ENCODE measurements at places on chromosomes 6 and 20. TPM values are rescaled to one million over a fixed set of nuclear protein-coding genes. Genes with fewer than 3 reads are reported as not detected.

DNA sequence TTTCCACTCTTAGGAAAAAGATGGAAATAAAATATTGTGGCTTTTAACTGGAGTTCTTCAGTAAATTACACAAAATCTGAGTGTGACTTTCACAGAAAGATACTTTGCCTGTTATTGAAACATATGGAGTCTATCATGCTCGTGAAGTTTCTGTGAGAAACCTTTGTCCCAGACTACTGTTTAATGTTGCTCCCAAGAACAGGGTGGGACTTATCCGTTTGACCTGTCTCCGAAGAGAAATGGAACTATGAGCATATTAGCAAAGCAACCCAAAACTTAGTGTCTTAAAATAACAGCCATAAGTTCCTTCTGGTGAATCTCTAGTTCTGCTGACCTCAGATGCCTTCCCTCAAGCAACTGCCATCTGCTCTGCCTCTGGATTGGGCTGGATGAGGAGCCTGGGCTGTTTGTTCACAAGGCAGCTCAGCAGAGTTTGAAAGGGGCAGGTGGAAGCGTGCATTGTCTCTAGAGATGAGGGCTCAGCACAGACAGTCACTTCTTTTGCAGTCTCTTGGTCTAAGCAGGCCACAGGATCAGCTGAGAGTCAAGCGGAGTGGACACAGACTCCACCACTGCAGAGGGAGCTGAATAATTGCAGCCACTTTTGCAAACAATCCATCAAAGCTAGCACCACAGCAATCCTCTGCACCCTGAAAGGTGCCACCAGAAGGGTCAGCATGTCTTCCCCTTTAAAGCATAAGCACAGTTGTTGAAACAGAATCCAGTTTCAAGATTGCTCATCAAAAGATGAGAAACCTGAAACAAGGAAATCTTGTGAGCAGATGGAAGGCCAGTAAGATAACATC lies 52.8 kb downstream of the MYB start:
- H3K27ac ChIP-seq = no peak overlapping the region
- no peaks in the 10 kb centered on the region for H3K36me3 ChIP-seq
- H3K4me3 ChIP-seq = no peak overlapping the region

GRCh38 chr6:20946022-20946421 lies 411.8 kb downstream of the CDKAL1 start:
- peak; percentile 38 for DNase-seq
- H3K4me1 ChIP-seq = peaks cover 5% of the 10 kb centered on the region

GRCh38 chr20:39089029-39089428 lies 126.9 kb downstream of the DHX35 start:
- H3K27ac ChIP-seq = no peak overlapping the region
- no peaks in the 10 kb centered on the region for H3K36me3 ChIP-seq
- no peaks in the 10 kb centered on the region for H3K4me1 ChIP-seq
- DNase-seq = no peak

SLC32A1 gene
- not detected for polyA plus RNA-seq

DNA sequence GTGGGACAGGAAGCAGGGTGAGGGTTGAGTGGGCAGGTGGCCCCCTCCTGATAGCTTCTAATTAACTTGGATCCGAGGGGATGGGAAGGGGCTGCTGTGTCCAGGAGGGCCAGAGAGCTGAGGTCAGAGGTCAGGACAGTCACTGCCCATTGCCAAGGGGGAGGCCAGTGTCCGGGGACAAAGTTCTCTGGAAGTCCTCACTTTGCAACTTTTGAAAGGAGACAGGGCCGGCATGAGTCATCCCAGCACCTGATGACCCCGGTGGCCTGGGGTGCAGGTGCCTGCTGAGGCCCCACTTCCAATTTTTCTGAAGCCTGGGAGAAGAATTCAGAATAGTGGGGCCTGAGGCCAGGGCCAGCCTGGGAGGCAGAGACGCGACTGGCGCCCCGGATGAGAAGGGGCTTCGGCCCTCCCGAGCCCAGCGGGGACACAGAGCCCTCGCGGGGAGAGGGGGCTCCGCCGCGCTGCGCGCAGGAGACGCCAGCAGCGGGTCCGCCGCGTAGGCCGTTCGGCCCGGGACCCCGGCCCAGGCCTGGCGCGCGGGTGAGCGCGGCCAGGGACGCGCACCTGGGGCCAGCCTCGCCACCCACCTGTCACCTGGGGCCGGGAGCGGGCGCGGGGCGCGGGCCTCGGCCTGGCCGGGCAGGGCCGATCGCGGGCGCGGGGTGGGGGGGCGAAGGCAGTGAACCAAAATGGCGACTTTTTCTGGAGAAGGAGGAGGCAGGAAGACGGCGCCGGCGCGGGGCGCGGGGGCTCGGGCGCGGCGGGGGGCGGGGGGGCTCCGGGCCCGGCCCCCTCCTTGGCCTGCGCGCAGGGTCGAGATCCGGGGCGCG lies 586 bp downstream of the ZNF512B start:
- H3K27ac ChIP-seq = no peak overlapping the region
- peaks cover 4% of the 10 kb centered on the region for H3K27me3 ChIP-seq
- H3K4me3 ChIP-seq = peak overlapping the region; percentile 75
- H3K4me1 ChIP-seq = peaks cover 7% of the 10 kb centered on the region
- DNase-seq = no peak
- peaks cover 10% of the 10 kb centered on the region for H3K36me3 ChIP-seq

GRCh38 chr20:23654000-23654399 lies 16.2 kb upstream of the CST3 start:
- DNase-seq = no peak
- no peaks in the 10 kb centered on the region for H3K36me3 ChIP-seq
- H3K27me3 ChIP-seq = no peaks in the 10 kb centered on the region
- no peak overlapping the region for H3K4me3 ChIP-seq
- H3K4me1 ChIP-seq = peaks cover 8% of the 10 kb centered on the region
- H3K27ac ChIP-seq = no peak overlapping the region

DNA sequence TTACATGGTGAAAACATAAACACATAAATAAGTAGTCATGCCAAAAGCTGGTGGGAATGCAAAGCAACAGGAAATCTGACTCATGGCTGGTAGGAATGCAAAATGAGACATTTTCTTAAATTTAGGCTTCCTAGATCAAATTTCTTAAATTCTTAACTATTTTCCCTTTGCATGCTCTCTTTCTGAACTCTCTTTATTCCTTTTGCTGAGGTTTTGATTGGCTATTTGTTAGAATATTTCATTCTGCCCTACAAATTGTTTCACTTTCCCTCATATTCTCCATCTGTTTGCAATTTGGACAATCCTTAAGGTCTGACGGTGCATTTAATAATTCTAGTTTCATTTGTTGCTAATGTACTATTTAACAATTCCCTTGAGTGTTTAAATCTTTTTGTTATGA lies 437.5 kb upstream of the RGS17 start:
- no peak for DNase-seq
- no peak overlapping the region for H3K27ac ChIP-seq
- no peak overlapping the region for H3K4me3 ChIP-seq
- no peaks in the 10 kb centered on the region for H3K27me3 ChIP-seq
- H3K4me1 ChIP-seq = no peaks in the 10 kb centered on the region

DNA sequence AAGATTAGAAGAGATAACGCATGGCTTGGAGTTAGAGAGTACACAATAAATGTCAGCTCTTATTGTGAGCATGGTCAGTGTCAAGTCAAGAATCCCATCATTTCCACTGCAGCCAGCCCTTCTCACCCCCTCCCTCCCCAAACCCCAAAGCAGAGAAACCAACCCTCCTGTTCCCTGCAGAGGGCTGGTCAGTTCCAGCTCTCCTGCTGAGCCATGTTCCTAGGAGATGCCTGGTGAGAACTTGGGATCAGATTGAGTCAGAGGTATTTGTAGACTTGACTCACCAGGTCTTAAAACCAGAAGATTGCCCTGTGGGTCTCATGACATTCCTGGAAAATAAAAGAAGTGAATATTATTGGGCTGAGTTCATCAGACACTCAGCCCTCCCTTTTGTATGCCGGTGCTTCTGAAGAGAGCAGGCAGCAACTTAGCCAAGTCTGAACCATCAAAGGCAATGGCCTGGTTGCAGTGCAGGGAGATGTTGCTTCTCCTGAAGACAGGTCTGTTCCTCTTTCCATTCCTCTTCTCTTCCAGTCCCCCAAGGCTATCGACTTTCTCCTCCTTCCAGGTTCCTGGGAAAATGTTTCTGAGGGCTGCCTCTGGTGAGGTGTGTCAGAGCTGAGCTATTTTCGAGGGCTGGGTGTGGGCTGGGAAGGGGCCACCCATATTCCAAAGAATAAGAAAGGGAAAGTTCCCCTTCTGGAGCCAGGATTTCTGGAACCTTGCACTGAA lies 278.2 kb upstream of the SUPT3H start:
- H3K27me3 ChIP-seq = no peaks in the 10 kb centered on the region
- peak overlapping the region; percentile 3 for H3K4me3 ChIP-seq
- peak; percentile 90 for DNase-seq
- peak overlapping the region; percentile 94 for H3K27ac ChIP-seq
- H3K36me3 ChIP-seq = no peaks in the 10 kb centered on the region
- peaks cover 42% of the 10 kb centered on the region for H3K4me1 ChIP-seq

BTNL2 gene
- not detected for polyA plus RNA-seq

GRCh38 chr6:32796848-32797776 lies 19.7 kb downstream of the HLA-DOB start:
- DNase-seq = peak; percentile 45
- no peak overlapping the region for H3K27ac ChIP-seq
- H3K27me3 ChIP-seq = peaks cover 9% of the 10 kb centered on the region
- no peaks in the 10 kb centered on the region for H3K36me3 ChIP-seq

GINS1 gene
- polyA plus RNA-seq = 9.0 TPM

DNA sequence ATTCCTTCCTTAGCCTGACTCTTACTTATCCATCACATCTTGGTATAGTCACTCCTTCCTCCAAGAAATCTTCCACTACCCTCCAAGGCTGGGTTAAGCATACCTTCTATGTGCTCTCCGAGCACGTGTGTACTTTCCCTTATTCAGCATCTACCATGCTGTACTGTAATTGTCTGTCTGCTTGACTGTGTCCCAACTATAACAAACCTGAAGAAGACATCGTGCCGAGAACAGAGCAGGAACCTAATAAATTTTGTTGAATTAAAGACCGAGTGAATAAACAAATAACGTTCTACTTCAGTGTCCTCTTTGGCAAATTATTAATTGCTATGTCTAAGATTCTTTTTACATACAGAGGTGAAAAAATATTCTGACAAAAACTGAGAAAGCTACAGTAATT lies 35.8 kb downstream of the USP49 start:
- H3K4me1 ChIP-seq = no peaks in the 10 kb centered on the region
- H3K36me3 ChIP-seq = no peaks in the 10 kb centered on the region
- no peak overlapping the region for H3K4me3 ChIP-seq
- no peaks in the 10 kb centered on the region for H3K27me3 ChIP-seq
- no peak overlapping the region for H3K27ac ChIP-seq
- DNase-seq = no peak

IL17A gene
- polyA plus RNA-seq = not detected

F13A1 gene
- polyA plus RNA-seq = not detected

DNA sequence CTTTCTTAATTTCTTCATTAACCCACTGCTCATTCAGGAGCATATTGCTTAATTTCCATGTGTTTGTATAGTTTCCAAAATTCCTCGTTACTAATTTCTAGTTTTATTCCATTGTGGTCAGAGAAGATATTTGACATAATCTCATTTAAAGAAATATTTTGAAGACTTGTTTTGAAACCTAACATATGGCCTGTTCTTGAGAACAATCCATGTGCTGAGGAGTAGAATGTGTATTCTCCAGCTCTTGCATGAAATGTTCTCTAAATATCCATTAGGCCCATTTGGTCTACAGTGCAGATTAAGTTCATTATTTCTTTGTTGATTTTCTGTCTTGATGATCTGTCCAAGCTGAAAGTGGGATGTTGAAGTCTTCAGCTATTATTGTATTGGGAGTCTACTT lies 251.7 kb downstream of the ALDH8A1 start:
- no peaks in the 10 kb centered on the region for H3K36me3 ChIP-seq
- no peak overlapping the region for H3K27ac ChIP-seq

GRCh38 chr6:45543298-45544235 lies 165.8 kb upstream of the SUPT3H start:
- H3K27ac ChIP-seq = no peak overlapping the region
- H3K27me3 ChIP-seq = no peaks in the 10 kb centered on the region
- DNase-seq = peak; percentile 30
- peaks cover 4% of the 10 kb centered on the region for H3K36me3 ChIP-seq

GRCh38 chr20:3710011-3710466 lies 2.4 kb downstream of the SIGLEC1 start:
- no peaks in the 10 kb centered on the region for H3K4me1 ChIP-seq
- H3K27me3 ChIP-seq = no peaks in the 10 kb centered on the region
- no peak overlapping the region for H3K4me3 ChIP-seq
- no peak for DNase-seq

SNAP91 gene
- polyA plus RNA-seq = not detected

SCRT2 gene
- not detected for polyA plus RNA-seq

TPD52L1 gene
- 135 TPM for polyA plus RNA-seq

ZKSCAN8 gene
- polyA plus RNA-seq = 5.7 TPM

- H3K36me3 ChIP-seq = no peaks in the 10 kb centered on the region
- H3K4me3 ChIP-seq = no peak overlapping the region
- H3K4me1 ChIP-seq = no peaks in the 10 kb centered on the region
- no peaks in the 10 kb centered on the region for H3K27me3 ChIP-seq
- no peak overlapping the region for H3K27ac ChIP-seq
These were observed 464.3 kb upstream of the FLRT3 start for GRCh38 chr20:14801591-14802325.

AVP gene
- polyA plus RNA-seq = not detected

DNA sequence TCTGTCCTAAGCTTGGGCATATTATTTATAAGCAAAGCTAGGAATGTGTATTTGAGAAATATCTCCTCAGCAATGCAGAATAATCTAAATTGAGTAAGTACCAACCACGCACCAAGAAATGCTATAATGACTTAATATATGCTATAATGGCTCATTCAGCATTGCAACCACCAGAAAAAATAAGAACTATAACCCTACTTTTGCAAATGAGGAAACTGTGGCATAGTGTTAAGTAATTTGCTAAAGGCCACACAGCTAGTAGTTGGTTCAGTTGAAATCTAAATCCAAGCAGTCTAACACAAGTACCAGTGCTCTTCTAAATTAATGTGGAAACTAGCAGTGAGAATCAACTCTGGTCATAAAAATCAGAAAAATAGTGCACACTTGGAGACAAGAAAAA lies 35.7 kb downstream of the HBS1L start:
- H3K27me3 ChIP-seq = no peaks in the 10 kb centered on the region
- H3K4me3 ChIP-seq = no peak overlapping the region
- no peaks in the 10 kb centered on the region for H3K36me3 ChIP-seq
- no peaks in the 10 kb centered on the region for H3K4me1 ChIP-seq

DNA sequence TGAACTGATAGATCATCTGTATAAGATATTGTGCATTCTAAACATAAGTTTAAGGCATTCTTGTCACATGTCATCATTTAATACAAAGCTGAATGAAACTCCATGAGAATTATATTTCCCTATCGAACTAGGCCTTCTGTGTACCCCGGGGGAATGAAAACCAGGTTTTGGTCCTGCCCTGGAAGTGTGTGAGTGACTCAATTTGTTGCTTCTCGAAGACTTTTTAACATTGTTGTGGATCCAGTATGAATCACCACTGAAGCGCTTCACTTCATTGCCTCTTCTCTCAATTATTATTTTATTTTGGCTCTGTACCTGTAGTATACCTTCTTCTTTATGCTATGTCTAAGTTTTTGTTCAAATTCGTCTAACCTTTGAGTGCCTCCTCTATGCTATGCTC lies 150.8 kb downstream of the GRIK2 start:
- no peak overlapping the region for H3K27ac ChIP-seq
- no peaks in the 10 kb centered on the region for H3K27me3 ChIP-seq
- peak; percentile 23 for DNase-seq
- H3K4me1 ChIP-seq = peaks cover 17% of the 10 kb centered on the region
- H3K4me3 ChIP-seq = no peak overlapping the region
- H3K36me3 ChIP-seq = no peaks in the 10 kb centered on the region
